GM04503 (cell line): ENCODE measurements at places on chromosomes 2 and 18.

GRCh38 chr2:176075481-176075880, 8.3 kb downstream of the EVX2 start:
- no peak for DNase-seq

GRCh38 chr2:64612575-64613195, 41.0 kb downstream of the SERTAD2 start:
- no peak for DNase-seq

DNA sequence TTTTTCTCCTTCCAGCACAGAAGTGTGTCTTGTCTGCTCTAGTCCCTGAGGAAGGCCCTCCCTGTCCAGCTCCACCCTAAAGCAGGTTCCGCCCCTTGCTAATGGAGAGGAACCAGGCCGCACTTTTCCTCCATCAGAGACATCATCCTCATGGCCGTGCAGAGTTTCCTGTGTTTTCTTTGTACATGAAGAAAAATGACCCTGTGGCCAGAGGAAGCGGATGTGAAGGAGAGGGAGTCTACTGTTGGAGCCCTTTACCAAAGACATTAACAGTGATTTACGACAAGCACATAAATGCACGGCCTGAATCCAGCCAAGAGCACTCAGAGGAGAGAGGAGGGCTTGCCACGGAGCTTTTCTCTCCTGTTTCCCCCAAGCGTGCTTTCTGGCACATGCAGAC, 109.5 kb downstream of the RNF144A start:
- DNase-seq = no peak

- DNase-seq = no peak
Observed at GRCh38 chr2:65198737-65199136, 28.9 kb upstream of the ACTR2 start.

DNA sequence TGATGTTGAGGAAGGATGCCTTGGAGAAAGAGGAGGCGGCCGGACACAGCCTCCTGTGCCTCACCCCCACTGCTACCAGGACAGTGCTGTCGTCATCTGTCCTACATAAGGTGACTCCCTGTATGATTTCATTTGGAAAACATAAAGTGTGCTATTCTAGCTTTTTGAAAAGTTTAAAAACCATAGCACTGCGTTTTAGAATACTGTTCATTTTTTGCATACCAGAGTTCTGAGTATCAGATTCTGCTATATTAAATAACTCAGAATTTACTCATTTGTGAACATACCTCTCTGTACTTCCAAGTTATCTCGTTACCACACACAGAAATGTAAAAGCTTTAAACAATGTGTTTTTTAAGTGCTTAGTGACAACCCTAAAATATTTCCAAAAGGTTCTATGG, 302.9 kb downstream of the LRRTM1 start:
- peak; percentile 64 for DNase-seq

GRCh38 chr2:96514521-96514920, 9.4 kb upstream of the NEURL3 start:
- no peak for DNase-seq
